ENCODE measurements at places on chromosomes 2 and 18.

DNA sequence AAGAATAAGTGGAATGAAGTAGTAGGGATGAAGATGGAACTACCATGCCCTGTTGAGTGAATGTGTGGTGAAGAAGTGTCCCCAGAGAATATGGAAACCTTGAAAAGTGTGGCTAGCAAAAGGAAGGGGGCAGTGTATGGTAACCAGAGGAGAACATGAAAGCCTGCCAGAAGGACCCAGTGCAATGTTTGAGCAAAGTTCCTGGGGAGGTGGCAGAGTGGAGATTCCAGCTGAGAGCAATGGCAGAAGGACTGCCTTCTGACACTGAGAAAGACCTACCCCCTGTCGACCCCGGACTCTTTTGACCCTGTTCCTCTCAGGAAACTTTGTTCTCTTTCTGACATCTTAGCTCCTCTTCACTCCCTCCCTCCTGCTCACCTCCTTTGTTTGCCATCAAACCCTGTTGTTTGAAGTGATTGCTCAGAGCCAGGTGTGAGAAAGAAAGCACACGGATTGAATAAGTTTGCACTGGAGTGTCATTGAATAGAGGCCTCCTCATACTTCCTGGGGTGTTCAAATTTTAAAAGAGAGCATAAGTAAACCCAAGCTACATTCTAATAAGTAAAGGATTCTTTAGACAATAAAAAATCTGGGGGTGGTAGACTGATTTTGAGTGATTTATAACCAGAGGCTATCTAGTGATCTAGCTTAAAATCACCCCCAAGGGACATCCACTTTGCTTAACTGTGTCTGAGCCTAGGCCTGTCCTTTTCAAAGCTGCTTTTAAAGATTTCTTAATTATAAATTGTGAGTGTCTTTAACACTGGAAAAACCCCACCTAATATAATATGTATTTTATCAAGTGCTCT lies 57.1 kb downstream of the TRIB2 start:
- no peak for DNase-seq

DNA sequence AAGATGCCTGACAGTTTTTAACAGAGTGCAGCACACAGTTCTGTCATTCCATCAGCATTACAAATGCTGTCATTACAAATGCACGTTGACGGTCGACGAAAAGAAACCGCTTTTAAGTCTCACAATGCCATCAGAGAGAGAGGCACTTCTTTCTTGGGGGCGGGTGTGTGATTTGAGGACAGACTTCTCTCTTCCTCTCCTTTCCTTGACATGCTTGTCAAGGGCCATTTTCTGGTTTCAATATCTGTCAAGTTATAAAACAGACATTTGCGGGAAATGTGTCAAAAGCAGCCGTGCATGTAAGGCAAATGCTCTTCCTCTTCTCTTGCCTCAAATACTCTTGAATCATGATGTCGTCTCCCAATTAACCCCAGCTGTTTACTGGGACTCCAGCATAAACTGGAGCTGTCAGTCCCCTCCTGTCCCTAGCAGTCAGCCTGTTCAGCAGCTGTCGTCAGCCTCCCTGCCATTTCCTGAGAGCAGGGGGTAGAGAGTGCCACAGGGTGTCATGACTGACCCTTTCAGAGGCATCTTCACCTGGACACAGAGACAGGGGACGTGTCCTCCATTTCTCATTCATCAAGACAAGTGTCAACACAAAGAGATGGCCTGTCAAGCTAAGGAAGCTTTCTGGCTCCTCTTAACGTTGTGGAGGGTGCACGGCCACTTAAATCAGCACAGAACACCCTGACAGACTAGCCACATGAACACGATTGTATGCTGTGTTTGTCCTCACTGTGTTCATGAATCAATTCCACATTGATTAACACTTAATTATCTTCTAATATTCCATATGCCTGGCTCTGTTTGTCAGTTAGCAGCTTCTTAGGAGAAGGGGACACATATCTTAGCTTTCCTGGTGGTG lies 305.4 kb upstream of the RAB6C start:
- no peak for DNase-seq

- DNase-seq: no peak
Observed at GRCh38 chr2:230809677-230810251, 55.0 kb upstream of the ITM2C start.

- DNase-seq: no peak
Observed at GRCh38 chr2:121764681-121765228, 9.3 kb downstream of the TSN start.

DNA sequence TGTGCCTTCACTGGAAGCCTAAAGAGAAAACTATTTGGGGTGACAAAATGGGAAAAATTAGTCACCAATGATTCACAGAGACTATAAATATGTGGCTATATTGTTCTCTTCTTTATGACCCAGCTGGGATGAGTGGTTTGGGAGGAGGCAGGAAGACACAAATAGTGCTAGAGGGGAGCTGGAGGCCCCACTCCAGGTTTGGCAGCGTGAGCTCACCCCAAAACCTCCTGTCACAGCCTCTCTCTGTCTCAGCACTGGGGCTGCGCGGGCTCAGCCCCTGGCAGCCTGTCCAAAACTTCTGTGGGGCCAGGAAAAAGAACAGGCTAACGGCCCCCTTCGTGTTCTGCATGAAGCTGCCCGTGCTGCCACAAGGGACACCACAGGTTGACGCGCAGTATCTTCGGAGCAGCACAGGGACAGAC lies 73.2 kb upstream of the LCLAT1 start:
- DNase-seq: peak; percentile 42

DNA sequence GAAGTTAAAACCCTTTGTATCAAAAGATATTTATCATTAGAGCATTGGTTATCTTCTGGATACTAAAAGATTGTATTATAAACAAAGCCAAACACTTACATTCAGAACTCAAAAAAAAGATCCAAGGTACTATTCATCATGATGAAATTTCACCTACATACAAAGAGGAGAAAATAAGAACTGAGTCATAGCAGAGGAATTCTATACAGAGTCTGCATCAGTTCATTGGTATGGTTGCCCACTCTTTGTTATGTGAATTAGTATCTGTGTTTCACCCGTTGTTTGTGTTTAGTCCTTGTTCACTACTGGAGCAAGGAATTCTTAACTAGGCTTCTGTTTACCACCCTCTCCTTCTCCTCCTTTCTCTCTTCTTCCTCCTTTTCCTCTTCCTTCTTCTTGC lies 157.9 kb downstream of the LNPK start:
- no peak for DNase-seq

DNA sequence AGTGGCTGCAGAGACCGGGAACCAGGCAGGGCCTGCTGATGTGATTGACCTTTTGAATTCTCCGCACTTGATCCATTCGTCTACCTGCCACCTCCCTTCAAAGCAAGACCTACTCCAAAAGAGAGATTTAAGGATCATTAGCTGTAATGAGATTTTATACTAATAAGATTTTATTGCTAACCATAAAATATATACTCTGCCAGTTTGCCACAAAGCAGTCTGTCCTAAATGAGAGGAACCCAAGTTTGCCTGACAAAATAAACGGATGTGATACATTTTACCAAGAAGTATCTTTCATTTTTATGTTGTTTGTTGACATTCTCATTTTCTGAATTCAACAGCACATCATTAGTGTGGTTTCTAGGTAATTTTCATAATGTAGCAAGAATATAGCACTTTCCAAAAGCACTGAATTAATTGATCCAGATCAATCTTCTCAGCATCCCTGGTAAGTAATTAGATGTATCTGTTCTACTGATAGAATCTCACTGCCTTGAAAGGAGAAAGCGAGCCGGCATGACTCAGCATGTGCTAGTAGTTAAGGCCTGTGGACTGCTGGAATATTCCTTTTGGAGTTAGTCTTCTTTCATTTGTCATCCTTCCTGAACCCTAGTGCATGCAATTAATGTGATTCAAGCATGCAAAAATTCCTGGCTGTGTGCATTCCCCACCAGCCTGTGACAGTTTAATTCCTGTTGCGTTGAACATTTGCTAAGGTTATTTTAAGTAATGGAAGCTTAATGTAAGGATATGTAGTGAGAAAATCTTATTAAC lies 128.5 kb downstream of the ARL6IP6 start:
- no peak for DNase-seq

DNA sequence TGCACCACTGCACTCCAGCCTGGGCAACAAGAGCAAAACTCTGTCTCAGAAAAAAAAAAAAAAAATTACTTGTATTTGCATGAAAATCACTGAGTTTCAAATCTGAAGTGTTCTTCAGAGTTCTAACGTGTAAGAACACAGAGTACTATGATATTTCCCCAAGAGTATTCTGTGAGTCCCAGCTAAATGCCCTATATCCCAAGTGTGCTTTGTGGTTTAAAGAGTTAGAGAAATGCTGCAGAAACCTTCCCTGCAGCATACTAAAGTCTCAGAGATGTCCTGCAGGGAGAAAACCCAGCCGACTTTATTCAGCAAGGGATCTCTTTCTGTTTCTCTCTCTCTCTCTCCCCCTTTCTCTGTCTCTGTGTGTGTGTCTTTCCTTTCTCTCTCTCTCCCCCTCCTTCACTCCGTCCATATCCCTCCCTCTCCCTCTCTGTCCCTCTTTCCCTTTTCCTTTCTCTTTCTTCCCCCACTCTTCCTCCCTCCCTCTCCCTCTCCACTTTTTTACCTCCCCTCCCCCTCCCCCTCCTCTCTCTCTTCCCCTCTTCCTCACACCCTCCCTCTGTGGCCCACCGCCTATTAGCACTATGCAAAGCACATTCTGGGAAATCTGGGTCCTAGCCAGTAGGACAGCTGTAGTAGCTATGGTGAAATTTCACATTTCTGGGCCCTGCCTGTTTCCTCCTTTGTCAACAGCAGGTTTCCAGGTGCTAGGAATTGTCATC lies 54.2 kb downstream of the ACTR2 start:
- no peak for DNase-seq

- DNase-seq: no peak
Observed at GRCh38 chr18:59900222-59901128, 679 bp downstream of the PMAIP1 start.

- DNase-seq: no peak
Observed at GRCh38 chr18:24536326-24536725, 75.9 kb downstream of the HRH4 start.

- DNase-seq: no peak
Observed at GRCh38 chr2:236949089-236949905, 136.4 kb upstream of the COPS8 start.

DNA sequence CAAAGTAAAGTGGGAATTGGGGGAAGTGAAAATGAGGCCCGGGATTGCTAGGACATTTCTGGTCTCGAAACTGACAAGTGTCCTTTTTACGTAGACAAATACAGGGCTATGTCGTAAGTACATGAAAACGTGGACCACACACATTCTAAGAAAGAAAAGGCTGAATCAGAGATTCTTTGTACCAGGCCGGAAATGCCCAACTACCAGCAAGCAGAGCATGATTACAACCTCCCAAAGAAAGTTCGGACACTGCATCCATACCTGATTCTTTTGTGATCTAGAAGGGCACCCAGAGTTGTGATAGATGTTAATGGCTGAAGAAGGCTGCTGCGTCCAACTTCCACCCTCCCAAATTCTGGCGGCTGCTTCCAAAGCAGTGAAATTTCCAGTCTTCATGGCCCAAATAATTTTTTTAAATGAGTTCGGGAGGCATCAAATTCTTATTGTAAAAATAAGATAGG lies 1.7 kb downstream of the RBMS1 start:
- no peak for DNase-seq

All from T1000 (cell line).